ENCODE measurements at places on chromosomes 5 and 9.
A peak's percentile ranks its signal among the peaks of the same experiment; 100 is the strongest.

- DNase-seq: no peak
Measured at GRCh38 chr5:139091439-139092156, 106.6 kb downstream of the SIL1 start.

- no peak for DNase-seq
Measured at GRCh38 chr9:21661626-21662025, 140.8 kb upstream of the MTAP start.

- no peak for DNase-seq
Measured at GRCh38 chr5:13746026-13746425, 198.5 kb downstream of the DNAH5 start.

DNA sequence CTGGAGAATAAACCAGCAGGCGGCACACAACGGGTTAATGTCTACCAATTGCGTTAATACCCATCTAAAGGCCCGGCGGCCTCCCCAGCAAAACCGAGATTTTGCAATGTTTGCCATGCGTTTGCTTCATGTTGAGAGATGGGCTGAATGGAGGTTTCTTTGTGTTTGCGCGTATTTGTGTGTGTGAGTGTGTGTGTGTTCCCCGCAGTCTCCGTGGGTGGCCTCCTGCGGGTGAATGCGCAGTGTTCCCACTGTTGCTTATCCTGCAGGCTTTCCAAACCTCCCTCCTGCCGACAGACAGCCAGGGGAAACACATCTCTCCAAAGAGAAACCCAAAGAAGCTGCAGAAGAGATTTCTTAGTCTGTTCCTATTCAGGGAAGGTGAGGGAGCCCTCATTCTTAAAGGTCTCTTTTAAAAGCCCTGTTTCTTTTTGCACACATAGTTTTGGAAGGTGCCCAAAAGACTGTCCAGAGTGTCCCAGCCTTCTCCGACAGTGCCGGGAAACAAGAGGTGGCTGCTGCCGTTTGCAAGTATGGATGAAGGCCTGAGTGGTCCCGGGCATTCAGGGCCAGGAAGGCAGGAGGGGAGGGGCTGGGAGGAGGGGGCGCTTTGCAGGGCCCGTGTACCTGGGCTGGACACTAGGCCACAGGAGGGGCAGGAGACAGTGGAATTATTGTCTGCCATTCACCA lies 103.8 kb upstream of the ERCC6L2 start:
- no peak for DNase-seq

DNA sequence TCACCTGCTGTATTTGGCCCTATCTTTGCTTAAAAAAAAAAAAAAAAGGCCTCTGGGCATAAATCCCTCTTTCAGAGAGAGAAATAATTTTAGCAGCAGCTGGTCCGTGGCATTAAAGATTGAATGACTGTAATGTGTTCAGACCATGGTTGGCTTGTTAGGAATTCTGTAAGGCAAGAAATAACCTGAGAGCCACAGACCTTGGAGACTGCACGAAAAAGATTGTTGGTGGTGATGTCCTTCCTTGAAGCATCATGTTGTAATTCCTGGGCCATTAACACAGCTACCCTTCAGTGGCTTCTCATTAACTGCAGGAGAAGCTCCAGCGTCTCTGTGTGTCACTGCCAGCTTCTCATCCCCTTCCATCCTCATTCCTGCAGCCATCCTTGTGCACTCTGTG lies 79.0 kb downstream of the SGCD start:
- no peak for DNase-seq

DNA sequence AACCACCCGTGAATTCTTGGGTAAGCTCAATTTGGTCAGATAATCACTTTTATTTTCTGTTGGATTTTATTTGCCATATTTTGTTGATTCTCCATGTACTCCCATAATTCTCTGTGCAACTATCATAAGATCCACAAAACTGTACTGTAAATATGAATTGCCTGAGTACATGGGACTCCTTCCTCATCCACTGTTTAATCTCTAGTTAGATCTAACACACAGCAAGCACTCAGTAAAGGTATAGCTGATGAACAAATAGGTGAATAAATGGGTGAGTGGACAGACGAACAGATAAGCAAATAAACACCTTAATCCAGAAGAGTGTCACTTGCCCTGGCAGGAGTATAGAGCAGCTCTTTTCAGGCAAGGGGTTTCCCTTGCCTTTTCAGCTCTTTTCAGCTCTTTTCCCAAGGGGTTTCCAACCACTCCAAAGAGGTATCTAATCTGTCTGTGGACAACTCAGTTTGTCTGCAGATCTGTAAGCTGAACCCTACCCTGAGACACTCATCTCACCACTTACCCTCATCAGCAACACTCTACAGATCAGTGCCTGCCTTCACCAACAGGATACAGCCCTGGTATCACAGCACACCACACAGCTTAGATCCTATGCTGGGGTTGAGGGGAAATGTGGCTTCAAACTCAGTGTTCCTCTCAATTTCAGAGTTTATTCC lies 51.2 kb downstream of the SIL1 start:
- DNase-seq: no peak

DNA sequence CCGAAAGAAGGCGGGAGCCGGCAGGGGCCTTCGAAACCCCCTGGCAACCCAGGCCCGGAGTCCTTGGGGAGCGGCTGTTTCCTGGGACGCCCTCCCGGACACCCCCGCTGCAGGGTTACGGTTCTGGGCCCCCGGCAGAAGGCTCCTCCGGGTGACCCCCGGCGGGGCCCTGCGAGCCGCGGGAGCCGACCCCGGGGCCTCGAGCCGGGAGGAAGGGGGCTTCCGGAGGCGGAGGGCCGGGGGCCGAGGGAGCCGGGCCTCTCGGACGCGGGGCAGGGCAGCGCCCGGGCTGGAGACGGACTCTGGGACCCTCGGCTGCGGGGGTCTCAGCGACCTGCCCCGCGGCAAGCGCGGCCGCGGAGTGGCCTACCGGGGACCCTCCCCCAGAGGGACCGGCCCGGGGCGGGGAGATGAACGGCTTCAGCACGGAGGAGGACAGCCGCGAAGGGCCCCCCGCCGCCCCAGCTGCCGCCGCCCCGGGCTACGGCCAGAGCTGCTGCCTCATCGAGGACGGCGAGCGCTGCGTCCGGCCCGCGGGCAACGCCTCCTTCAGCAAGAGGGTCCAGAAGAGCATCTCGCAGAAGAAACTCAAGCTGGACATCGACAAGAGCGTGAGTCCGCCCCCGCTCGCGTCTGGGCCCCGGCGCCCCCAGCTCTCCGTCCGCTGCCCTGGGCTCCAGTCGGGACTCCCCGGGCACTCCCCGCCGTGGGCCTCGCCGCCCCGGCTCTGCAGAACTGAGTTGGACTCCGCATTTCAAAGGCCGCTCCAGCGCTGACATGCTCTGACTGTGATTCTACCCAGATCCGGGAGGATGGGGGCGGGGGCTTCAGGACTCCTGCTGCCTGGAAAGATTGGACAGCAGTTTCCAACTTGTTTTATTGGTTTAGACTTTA lies 645 bp downstream of the SAP30L start:
- peak; percentile 32 for DNase-seq

DNA sequence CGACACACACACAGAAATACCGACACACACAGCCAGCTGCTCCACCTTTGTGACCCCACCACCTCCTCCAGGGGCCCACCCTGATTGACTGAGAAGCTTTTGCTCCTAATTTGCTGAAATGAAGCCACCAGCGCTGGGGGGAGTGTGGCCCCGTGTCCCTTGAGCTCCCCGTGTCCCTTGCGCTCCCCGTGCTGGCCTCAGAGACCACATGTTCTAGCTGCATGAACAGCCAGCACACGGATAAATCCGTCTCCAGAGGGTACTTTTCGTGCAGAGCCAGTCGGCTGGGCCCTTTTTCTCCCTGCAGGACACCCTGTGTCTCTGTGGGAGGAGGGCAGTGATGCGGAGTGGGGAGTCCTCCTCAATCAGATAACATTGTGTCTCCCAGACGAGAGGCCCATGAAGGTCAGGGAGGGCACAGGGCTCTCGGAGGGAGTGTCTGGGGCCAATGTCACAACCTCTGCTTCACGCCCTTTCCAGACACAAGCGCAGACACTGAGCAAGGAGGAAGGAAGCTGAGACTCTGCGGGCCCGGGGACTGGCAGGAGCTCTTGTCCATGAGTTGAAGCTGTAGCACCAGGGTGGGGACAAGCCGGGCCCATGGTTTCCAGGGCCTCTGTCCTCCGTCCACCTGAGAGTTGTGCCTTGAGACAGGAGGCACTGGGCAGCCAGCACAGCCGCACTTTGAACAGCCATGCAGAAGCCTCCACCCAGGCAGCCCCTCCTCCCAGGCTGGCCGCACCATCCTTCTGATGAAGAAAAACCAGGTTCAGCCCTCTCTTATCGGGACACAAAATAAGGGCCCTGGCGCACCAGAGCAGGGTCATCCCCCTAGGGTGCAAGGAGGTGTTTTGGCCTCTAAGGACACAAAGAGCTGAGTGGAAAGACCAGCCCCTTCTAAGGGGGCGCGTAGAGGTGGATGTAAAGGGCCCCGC lies 36.4 kb upstream of the SLC6A19 start:
- no peak for DNase-seq

DNA sequence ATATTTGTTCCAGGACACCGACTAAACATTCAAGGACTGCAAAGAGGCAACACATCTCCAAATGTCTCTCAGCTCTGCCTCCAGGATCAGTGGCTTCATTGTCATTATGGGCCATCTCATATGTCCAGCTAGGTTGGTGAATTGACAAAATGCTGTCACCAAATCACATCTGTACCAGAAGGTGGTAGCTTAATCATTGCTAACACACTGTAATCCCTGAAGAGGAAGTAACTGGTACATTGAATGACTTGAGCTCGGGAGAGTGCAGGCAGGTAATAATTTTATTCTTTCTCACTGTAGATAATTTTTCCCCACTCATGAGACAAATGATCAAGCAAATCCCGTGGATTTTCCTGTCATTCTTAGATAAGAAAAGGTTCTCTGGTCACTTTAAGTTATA lies 169.8 kb downstream of the SEMA6A start:
- no peak for DNase-seq

DNA sequence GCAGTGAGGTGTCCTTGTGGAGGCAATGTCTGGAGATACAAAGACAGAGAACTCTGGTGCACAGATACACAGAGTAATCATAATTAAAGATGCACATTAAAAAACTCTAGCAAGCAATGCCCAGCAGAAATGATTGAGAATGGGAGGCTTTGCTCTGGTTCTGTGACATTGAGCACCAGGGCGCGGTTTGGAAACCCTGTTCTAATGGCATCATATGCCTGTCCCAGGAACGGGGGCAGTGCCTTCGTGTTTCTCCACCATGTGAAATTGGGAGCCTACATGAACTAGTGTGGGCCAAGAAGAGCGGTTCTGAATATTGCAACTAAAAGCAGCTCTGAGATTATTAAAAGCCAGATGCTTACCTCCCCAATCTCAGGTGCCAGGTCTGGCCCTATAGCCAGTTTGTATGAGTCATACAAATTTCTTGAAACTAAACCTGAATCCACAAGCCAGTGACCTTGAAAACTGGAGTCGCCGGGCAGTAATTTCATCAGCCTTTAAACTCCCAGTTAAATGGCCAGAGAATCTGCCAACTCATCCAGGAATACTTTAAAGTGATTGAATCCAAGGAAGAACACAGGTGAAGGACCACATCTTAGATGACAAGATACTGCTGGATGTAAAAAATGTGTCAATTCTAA lies 22.2 kb upstream of the CTSL start:
- DNase-seq: no peak

GRCh38 chr5:160488394-160489325 lies 67.0 kb downstream of the PTTG1 start:
- DNase-seq: no peak
